Fibroblast of villous mesenchyme (primary cell): ENCODE measurements at places on chromosomes 4 and X. TPM values are rescaled to one million over a fixed set of nuclear protein-coding genes. Genes with fewer than 3 reads are reported as not detected.

Gene TLR8
- not detected in 2 replicates for total RNA-seq

Gene SLIT2
- 8.4 and 20.7 TPM in 2 replicates for total RNA-seq

Gene MBNL3
- total RNA-seq: 3.9 and 4.3 TPM in 2 replicates

Gene TRMT10A
- total RNA-seq: 4.5 and 5.6 TPM in 2 replicates

Gene RAB39B
- under 0.01 and 0.43 TPM in 2 replicates for total RNA-seq

Gene DNAJB14
- total RNA-seq: 36.4 and 54.8 TPM in 2 replicates

Gene SLITRK4
- total RNA-seq: 3.0 and 6.1 TPM in 2 replicates

Gene ESX1
- not detected in 2 replicates for total RNA-seq

Gene HMGB3
- total RNA-seq: 13.9 and 14.7 TPM in 2 replicates

Gene SATL1
- under 0.01 TPM in 1 of 2 replicates, not detected in the other for total RNA-seq

Gene F11
- not detected in 2 replicates for total RNA-seq

GRCh38 chr4:123841447-123842121 lies 445.0 kb downstream of the SPRY1 start:
- no peak for DNase-seq

- DNase-seq: no peak
These were observed 63.2 kb downstream of the SH3RF1 start for GRCh38 chr4:169207436-169208089.

GRCh38 chr4:64465263-64465662 lies 56.0 kb upstream of the TECRL start:
- no peak for DNase-seq

GRCh38 chr4:175373031-175373430 lies 439.0 kb downstream of the GPM6A start:
- no peak for DNase-seq

DNA sequence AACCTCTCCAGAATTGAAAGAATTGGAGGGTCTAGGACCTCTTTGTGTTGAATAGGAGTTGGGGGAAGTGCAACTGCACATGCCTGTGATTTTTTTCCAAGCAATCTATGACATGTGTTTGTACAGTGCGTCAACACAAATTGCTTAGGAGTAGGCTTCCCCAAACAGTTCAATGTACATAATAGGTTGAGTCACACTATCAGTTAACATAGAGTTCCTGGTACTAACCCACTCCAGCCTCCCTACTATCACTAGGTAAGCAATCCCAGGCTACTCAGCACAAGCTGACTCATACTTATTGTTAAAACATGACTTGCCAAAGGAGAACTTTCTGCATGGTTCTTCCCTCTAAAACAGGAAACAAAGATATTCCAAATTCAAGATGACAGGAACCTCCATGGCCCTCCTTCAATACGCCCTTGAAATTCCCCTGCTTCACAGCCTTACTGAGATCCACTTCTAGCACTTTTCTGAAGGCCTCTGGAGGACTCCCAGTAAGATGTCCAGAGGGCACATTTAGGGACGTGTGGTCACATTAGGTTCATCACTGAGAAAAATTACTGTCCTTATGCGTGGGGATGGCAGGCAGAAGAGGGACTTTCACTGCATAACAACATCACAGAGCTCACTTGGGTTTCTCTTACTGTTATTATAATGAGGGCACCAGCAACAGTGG lies 8.4 kb upstream of the VSIG1 start:
- peak; percentile 37 for DNase-seq

DNA sequence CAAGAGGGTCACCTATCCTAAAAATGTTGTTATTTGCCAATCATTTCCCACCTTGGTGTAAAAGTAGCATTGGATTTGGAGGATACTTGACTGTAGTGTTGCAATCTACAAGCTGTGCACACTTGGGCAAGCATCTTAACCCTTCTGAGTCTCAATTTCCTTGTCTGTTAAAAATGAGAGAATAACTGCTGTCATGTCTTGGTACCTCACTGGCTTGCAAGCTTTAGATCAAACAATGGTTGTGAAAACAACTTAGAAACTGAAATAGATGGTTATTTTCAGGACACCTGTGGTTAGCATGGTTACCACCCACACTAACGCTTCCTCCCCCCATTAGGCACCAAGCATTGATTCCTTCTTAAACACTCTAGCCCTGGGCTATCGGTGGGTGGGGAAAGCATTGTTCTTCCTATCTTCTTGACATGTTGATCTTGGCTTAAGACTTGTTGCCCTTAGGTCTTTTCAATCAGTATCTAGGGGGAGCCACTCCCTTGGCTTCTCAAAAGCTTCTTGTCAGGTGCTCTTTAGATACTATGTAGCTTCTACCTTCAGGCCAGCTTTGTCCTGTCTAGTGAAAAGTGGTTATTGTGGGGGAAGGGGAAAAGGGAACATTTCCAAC lies 10.6 kb upstream of the AMOT start:
- no peak for DNase-seq

GRCh38 chrX:50838820-50839600 lies 25.0 kb upstream of the SHROOM4 start:
- no peak for DNase-seq

GRCh38 chrX:135307171-135307570 lies 2.1 kb upstream of the ETDC start:
- DNase-seq: no peak

- DNase-seq: no peak
These were observed 42.4 kb upstream of the FGF2 start for GRCh38 chr4:122784261-122784660.

GRCh38 chrX:103183912-103184311 lies 31.0 kb upstream of the BEX4 start:
- DNase-seq: no peak

DNA sequence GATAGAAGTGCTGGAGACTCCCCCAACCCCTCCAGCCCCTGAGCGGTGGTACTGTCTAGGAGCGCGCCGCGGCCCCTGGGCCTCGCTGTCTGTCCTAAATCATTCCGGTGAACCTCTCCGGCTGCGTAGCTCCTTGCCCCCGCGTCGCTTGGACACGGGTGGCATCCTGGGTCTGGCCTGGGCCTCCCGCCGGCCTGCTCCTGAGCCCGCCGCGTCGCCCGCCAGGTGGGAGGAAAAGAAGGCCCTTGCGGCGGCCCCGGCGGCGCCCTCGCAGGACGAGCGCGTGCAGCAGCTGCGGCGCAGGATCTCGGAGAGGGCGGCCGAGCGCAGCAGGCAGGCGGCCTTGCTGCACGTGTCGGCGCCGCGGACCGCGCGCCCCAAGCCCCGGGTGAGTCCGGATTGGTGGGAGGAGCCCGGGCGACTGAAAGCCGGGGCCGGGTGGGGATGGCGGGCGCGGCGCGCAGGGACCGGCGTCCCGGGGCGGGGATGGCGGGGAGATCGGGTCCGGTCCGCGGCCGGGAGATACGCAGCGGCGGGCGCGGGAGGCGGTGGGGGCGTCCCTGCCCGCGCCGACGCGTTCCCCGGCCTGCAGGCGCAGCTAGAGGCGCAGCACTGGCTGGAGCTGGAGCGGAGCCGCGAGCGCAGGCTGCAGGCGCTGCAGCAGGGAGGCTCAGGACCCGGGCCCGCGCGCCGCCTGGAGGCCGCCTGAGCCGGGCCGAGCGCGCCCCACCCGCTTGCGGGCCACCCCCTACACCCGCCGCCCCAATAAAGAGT lies 6.5 kb upstream of the RNF4 start:
- peak; percentile 77 for DNase-seq

GRCh38 chr4:154014407-154015321 lies 225.8 kb upstream of the SFRP2 start:
- DNase-seq: peak; percentile 13

- DNase-seq: no peak
These were observed 11.7 kb downstream of the TRIM2 start for GRCh38 chr4:153215921-153216320.

DNA sequence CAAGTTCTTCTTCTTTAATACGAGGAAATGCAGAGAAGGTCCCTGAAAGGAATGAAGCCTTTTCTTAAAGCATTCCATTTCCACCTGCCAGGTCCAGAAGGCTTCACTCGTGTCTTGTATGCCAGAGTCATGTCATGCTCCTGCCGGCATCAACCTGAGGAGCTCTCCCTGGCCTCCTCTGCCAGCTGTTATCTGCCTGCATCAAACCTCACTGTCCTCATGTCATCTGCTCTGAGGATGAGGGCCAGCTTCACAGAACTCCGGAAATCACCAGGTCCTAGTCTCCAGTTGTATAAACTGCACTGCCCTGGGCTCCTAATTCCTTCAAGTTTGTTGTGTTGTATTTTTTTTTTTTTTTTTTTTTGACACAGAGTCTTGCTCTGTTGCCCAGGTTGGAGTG lies 20.0 kb upstream of the S100G start:
- DNase-seq: no peak

- no peak for DNase-seq
These were observed 336.4 kb upstream of the NOCT start for GRCh38 chr4:138678985-138679746.

GRCh38 chr4:185726931-185727330 lies 85.1 kb downstream of the SORBS2 start:
- no peak for DNase-seq

DNA sequence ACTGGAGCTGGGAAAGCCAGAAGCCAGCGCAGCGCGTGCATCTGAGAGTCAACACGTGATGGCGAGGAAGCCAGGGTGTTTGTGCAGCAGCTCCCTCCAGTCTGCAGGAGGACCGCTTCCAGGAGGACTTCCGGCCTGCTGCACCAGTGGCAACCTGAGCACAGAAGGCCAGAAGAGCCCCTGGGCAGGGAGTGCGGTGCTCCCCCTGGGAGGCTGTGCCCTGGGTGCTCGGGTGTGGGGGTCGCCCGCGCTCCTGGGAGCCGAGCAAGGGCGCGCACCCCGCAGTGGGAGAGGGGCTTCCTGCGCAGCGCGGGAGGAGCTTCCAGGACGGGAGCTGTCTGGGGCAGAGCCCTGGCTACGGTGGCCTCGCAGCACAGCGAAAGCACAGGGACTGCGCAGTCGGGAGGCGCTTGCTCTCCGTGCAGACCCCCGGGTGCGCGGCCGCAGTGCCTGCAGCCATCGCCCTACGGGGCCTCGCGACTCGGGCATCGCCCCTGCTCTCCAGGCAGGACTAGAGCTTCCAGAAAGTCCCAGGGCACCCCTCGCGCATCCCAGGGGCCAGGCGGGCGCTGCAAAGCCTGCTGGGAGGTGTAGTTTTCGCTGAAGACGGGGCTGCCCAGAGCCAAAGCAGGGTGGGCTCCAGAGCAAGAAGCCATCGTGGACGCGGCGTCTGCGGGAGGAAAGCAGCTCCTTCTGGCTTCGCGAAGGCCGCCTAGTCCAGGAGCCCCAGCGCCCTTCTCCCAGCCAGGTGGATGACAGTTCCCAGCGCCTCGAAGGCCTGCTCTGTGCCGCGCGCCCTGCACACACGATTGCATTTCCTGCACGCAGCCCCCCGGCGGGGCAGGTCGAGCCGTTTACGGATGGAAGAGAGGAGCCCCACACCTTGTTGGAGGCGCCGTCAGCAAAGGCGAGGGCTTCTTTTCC lies 24.1 kb upstream of the WFS1 start:
- no peak for DNase-seq

GRCh38 chr4:152408514-152409327 lies 127.2 kb downstream of the FBXW7 start:
- DNase-seq: peak; percentile 57

GRCh38 chrX:46626566-46626965 lies 53.0 kb downstream of the CHST7 start:
- no peak for DNase-seq

DNA sequence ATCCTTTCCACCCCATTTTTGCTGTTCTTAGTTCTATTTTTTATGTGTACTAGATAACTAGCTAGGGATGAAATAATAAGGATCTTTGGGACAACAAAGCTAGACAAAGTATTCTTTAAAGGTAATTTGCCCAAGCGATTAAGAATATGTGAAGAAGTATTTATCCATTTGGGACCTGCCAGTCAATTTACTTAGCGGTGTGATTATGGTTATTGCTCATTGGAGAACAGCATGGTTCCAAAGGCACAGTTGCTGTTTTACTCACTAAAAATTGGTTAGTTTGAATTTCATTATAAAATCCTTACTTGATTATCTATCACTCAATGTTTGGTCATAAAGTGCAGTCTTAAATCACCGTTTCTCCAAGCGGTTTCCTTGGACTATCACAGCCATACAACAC lies 124.1 kb downstream of the SNCA start:
- no peak for DNase-seq

GRCh38 chr4:42284030-42284429 lies 113.3 kb upstream of the SHISA3 start:
- no peak for DNase-seq

- DNase-seq: peak; percentile 57
These were observed 1.4 kb upstream of the RPS6KA3 start for GRCh38 chrX:20267931-20268701.

DNA sequence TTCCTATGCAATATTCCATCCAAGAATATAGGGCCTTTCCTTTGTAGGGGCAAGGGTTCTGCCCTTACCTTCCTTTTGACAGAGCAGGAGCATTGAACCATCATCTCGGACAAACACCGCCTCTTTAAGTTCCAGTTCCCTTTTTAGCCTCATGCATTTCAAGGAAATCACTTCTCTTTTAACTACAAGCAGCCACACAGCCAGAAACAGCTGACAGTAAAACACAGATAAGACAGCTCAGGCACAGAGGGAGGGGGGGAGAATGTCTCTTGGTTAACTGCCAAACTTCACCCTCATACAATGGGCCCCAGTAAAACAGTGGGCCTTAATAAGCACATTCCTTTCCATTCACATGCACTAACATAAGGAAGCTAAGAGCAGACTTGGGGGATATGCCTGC lies 648.3 kb downstream of the GABRG1 start:
- no peak for DNase-seq

GRCh38 chr4:121125498-121125885 lies 38.6 kb downstream of the TNIP3 start:
- no peak for DNase-seq

DNA sequence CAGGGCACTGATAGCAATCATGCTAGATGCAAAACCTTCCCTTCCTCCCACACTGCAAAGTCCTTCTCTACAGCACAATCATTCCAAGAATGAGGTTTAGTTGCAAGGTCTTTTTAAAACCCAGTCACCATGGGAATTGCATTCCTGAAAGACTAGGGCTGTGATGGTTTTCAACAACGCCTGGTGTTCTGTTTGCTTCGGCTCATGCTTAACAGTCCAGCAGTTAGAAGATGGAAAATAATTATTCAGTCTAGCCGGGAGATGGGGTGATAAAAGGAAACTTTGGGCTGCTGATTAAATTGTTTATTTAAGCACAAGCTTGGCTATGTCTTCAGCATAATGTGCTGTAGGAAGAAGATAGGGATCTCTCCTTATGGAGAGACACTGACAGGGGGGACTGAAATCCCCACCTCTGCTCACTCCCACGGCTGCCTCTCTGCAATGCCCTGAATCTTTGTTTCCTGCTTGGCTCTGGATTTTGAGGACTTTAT lies 211.4 kb downstream of the MID1IP1 start:
- peak; percentile 34 for DNase-seq

DNA sequence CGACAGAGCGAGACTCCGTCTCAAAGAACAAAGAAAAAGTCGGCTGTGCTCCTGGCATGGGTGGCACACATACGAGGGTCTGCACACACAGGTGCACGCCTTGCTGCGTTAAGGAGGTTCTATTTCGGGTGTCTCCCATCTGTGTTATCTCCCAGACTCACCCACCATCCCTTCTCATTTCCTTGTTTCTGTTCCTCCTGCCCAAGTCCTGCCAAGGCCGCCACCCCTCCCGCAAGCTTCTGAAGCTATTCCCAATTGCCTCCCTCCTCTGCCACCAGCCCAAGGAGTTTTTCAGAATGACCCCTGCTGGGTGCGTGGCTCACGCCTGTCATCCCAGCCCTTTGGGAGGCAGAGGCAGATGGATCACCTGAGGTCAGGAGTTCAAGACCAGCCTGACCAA lies 6.0 kb upstream of the IL3RA start:
- DNase-seq: no peak
